ENCODE measurements at places on chromosomes 7 and 10.

- no peaks in the 10 kb centered on the region for H3K4me1 ChIP-seq
- no peaks in the 10 kb centered on the region for H3K27me3 ChIP-seq
- no peak overlapping the region for H3K27ac ChIP-seq
These were observed 100.8 kb downstream of the DNAJB6 start for GRCh38 chr7:157437519-157438061.

- H3K27me3 ChIP-seq, result no peaks in the 10 kb centered on the region
- no peaks in the 10 kb centered on the region for H3K36me3 ChIP-seq
- DNase-seq, result no peak
- no peak overlapping the region for H3K4me3 ChIP-seq
- no peak overlapping the region for H3K27ac ChIP-seq
These were observed 33.8 kb upstream of the MNX1 start for GRCh38 chr7:157044147-157044687.

DNA sequence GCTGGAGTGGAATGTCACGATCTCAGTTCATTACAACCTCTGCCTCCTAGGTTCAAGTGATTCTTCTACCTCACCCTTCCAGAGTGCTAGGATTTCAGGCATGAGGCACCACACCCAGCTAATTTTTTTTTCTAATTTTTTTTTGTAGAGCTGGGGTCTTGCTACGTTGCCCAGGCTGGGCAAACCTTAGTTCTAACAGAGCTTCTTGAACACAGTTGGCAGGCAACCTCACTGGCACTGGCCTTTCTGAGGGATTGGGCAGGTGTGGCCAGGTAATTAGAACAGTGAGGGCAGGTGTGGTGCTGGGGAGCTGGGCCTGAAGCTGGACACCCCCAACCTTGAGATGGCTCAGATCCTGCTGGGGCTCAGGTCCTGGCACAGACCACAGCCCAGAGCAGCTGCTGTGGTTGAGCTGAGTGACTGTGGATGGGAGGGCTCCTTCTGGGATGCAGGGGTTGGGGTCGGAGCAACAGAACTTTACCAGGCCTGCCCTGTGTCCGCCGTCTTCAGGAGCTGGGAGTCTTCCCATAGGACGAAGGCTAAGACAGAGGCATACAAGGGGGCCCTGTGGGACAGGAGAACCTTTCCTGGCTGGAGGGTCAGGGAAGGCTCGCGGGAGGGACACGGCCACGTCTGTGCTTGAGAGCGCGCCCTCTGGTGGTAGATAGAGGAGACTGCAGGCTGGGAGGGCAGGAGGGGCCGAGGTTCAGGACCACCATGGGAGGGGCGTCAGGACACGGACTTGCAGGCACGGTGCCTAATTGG is 48.2 kb downstream of the COL26A1 start:
- no peak overlapping the region for H3K4me3 ChIP-seq
- H3K27ac ChIP-seq, result no peak overlapping the region
- DNase-seq, result no peak

DNA sequence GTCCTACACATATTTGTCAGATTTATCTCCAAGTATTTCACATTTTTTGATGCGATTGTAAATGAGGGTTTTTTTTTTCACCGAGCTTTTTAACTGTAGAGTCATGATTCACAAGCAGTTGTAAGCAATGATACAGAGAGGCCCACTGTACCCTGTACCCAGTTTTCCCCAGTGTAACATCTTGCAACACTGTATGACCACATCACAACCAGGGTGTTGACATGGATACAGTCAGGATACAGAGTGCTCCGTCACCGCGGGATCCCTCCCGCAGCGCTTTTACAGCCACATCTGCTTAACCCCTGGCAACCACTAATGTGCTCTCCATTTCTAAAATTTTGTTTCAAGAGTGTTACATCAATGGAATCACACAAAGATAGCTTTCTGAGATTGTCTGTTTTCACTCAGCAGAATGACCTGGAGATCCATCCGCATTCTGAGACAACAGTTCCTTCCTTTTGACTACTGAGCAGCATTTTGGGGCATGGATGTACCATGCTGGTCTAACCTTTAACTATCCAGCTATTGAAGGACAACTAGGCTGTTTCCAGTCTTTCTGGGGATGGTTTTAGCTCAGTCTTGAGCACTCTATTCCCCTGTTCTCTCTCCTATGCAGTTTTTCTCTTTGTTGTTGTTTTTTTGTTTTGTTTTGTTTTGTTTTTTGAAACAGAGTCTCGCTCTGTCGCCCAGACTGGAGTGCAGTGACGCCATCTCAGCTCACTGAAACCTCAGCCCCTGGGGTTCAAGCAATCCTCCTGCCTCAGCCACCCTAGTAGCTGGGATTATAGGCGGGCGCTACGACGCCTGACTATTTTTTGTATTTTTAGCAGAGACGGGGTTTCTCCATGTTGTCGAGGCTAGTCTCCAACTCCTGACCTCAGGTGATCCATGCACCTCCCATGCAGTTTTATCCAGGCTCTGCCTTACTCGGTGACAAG is 25.9 kb downstream of the GPRIN2 start:
- no peak overlapping the region for H3K4me3 ChIP-seq
- H3K36me3 ChIP-seq, result no peaks in the 10 kb centered on the region
- H3K27ac ChIP-seq, result no peak overlapping the region

DNA sequence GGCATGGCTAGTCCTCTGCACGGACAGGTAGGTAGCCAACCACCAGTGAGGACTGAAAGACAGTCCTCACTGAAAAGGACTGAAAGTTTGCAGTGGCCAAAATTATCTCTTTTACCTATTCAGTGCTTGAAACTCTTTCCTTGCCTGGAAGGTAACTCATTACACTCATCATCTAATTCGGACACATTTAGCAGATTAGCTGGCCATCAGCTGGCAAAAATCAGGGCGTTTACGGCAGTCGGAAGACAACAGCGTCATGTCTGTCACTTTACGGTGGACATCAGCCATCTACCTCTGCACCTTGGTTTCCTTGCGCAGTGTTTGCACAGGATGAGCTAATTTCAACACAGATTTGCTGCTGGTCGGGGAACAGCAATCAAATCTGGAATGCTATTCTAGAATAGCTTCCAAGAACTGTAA is 740 bp downstream of the ANXA7 start:
- peak overlapping the region; percentile 93 for H3K4me3 ChIP-seq
- H3K36me3 ChIP-seq, result no peaks in the 10 kb centered on the region
- peak; percentile 15 for DNase-seq
- no peaks in the 10 kb centered on the region for H3K27me3 ChIP-seq

- no peaks in the 10 kb centered on the region for H3K27me3 ChIP-seq
- peaks cover 6% of the 10 kb centered on the region for H3K4me1 ChIP-seq
- no peak overlapping the region for H3K4me3 ChIP-seq
- no peaks in the 10 kb centered on the region for H3K36me3 ChIP-seq
- DNase-seq, result no peak
These were observed 1.7 kb downstream of the URGCP start for GRCh38 chr7:43904533-43905208.

DNA sequence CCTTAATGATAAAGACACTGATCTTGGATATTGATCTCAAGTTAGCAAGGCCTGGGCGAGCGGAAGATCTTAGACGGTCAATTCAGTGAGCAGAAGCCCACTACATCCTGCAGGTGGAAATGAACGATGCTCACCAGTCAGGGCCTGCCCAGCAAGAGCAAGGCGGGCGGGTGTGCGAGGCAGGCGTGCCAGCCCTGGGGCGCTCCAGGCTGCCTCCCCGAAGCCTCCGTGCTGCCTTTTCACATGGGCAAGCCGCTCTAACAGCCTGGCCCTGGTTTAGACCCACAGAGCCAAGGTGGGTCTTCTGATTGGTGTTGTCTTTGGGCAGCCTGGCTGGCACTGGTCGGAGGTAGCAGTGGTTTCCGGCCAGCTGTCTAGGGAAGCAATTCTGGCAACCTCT is 475.1 kb upstream of the FOXK1 start:
- no peak for DNase-seq
- H3K4me1 ChIP-seq, result peaks cover 12% of the 10 kb centered on the region
- no peak overlapping the region for H3K4me3 ChIP-seq
- no peaks in the 10 kb centered on the region for H3K27me3 ChIP-seq
- no peaks in the 10 kb centered on the region for H3K36me3 ChIP-seq

DNA sequence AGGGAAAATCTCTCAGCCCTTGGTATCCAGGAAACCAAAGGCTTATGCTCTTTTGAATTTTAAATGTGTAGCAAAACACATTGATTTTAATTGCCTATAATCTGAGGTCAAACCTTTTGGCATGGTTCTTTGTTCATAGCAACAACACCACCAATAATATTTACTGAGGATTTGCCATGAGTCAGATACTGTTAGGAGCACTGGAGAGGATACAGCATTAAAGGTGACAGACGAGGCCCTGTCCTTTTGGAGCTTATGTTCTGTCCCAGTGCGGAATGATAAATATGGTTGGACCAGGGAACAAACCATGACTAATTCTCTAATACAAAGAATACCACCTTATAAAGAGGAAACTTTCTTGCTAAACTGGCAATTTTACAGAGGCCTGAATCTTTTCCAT is 176.6 kb downstream of the CTNNA3 start:
- H3K4me1 ChIP-seq, result no peaks in the 10 kb centered on the region
- no peaks in the 10 kb centered on the region for H3K27me3 ChIP-seq
- no peaks in the 10 kb centered on the region for H3K36me3 ChIP-seq
- no peak for DNase-seq
- H3K27ac ChIP-seq, result no peak overlapping the region

DNA sequence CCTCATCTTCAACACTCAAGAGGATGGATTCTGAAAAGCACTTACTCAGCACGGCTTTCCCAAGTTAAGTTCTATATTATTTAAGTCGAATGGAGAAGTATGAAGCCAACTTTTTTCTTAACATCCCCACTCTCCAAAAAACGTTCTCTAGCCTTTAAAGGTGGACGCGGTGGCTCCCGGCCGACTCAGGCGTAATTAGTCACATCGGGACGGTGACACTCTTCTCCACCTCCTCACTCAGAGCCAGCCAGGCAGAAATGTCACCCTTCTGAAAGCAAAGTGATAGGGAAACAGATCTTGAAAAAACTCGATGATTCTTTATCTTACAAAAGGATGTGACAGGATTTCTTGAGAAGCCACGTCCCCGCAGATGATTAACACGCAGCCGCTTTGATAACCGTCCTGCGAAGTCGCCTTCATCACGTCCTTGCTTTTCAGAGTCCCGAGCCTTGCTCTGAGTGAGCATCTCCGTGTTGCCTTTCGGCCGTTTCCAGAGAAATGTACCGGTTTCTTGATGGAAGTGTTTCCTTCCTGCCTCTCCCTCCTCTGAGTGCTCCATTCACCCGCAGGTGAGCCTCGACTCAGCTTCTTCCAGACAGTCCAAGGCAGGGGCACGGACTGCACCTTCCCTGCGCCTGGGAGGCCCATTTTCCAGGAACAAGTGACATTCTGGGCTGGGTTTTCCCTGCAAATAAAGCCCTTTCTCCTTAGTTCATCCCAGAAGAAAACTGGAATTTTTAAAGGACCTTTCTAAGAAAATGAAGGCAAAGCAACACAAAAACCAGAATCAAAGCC is 314.8 kb downstream of the DNAJB6 start:
- H3K4me1 ChIP-seq, result no peaks in the 10 kb centered on the region
- no peaks in the 10 kb centered on the region for H3K27me3 ChIP-seq
- DNase-seq, result no peak
- H3K27ac ChIP-seq, result no peak overlapping the region

DNA sequence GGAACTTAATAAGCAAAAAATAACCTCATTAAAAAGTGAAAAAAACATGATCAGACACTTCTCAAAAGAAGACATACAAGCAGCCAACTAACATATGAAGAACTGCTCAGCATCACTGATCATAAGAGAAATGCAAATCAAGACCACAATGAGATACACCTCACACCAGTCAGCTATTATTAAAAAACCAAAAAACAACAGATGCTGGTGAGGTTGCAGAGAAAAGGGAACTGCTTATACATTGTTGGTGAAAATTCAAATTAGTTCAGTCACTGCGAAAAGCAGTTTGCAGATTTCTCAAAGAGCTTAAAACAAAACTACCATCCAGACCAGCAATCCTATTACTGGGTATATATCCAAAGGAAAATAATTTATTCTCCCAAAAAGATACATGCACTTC is 513.3 kb downstream of the MDFIC start:
- no peak overlapping the region for H3K4me3 ChIP-seq
- H3K4me1 ChIP-seq, result no peaks in the 10 kb centered on the region
- H3K36me3 ChIP-seq, result no peaks in the 10 kb centered on the region
- no peak for DNase-seq
- H3K27ac ChIP-seq, result no peak overlapping the region

- H3K4me1 ChIP-seq, result no peaks in the 10 kb centered on the region
- peak; percentile 54 for DNase-seq
- no peaks in the 10 kb centered on the region for H3K36me3 ChIP-seq
- H3K4me3 ChIP-seq, result peak overlapping the region; percentile 15
- H3K27ac ChIP-seq, result peak overlapping the region; percentile 74
These were observed 33.3 kb downstream of the GET4 start for GRCh38 chr7:909358-910329.

- no peaks in the 10 kb centered on the region for H3K27me3 ChIP-seq
- no peaks in the 10 kb centered on the region for H3K36me3 ChIP-seq
- DNase-seq, result no peak
- peaks cover 36% of the 10 kb centered on the region for H3K4me1 ChIP-seq
- no peak overlapping the region for H3K4me3 ChIP-seq
These were observed 86.6 kb downstream of the AHCYL2 start for GRCh38 chr7:129311429-129311828.

GRCh38 chr7:118214051-118214832 is 10.3 kb upstream of the ANKRD7 start:
- no peaks in the 10 kb centered on the region for H3K36me3 ChIP-seq
- DNase-seq, result peak; percentile 42
- H3K27ac ChIP-seq, result peak overlapping the region; percentile 55
- H3K27me3 ChIP-seq, result no peaks in the 10 kb centered on the region
